Tibial nerve (tissue), 4 donors: ENCODE measurements at places on chromosomes 11 and 22. TPM values are rescaled to one million over a fixed set of nuclear protein-coding genes. Genes with fewer than 3 reads are reported as not detected.

The SLC6A5 gene
- total RNA-seq = not detected

The ART5 gene
- not detected for total RNA-seq

The OR52E8 gene
- total RNA-seq = not detected

The JAM3 gene
- 110 TPM for total RNA-seq

The MMP7 gene
- not detected for total RNA-seq

DNA sequence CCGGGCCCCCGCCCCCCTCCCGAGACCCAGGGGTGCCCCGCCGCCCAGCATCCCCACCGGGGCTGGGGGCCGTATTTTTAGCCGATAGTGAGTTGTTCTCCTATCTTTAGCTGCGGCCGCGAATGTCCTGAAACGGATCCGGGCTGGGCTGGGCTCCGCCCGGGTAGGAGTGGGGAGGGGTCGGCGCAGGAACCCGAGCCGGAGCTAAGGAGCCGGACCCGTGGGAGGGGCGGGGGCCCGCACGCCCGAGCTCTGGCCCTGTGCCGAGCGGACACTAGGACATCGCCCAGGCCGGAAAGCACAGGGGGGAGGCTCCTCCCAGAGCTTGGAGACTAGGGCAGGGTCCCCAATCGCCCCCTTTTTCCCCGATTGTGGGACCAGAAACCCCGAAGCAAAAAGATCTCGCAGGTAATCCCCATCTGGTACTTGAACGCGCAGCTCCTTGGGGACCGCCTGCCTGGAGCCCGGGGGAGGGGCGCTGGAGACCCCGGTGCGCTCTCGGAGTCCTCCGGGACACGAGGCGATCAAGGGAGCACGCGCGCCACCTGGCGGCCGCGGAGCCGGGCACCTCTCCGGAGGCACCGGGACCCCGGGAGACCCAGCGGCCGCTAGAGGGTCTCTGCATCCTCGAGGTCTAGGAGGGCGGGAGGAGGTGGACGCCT is 669 bp downstream of the CDC42EP2 start:
- peak; percentile 72 for DNase-seq

- DNase-seq = no peak
Observed at GRCh38 chr11:10542776-10543175, 1.8 kb upstream of the RNF141 start.

DNA sequence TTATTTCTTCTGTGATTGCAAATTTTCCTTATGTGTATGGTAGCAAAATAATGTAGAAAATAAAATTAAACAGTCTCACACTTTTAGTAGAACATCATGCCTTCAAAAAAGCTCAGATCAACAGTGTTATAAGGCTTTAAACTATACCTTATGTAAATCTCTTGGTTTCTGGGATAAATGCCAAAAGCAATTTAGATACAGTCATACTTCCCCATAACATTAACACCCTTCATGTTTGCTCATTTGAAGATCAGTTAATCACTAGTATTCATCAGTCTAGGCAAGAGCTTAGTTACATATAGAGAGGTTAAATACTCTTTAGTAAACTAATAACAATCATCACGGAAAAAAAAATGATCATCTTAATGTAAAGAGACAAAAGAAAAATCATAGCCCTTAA is 421.8 kb upstream of the ANO3 start:
- DNase-seq = no peak

DNA sequence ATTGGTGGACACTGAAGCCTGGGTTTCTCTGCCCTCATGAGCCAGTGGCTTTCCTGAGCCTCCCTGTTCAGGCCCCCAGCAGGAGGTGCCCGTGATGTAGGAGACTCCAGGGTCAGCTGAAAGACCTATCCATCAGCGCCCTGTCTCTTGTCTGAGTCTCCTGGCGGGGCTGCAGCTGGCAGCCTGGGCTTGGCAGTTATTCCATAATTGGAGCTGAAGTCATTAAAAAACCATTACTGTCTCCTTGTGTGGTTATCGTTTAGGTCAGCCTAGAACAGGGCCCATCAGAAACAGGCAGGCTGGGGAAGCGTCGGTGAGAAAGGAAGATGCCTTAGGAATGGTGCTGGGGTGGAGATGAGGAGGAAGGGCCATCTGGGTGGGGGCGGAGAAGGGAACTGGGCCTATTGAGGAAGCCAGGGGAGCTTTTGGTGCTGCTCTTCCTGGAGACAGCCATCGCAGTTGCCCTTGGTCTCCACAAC is 5.0 kb downstream of the TUB start:
- DNase-seq = no peak

- no peak for DNase-seq
Observed at GRCh38 chr11:19651653-19652052, 61.0 kb upstream of the NAV2 start.

DNA sequence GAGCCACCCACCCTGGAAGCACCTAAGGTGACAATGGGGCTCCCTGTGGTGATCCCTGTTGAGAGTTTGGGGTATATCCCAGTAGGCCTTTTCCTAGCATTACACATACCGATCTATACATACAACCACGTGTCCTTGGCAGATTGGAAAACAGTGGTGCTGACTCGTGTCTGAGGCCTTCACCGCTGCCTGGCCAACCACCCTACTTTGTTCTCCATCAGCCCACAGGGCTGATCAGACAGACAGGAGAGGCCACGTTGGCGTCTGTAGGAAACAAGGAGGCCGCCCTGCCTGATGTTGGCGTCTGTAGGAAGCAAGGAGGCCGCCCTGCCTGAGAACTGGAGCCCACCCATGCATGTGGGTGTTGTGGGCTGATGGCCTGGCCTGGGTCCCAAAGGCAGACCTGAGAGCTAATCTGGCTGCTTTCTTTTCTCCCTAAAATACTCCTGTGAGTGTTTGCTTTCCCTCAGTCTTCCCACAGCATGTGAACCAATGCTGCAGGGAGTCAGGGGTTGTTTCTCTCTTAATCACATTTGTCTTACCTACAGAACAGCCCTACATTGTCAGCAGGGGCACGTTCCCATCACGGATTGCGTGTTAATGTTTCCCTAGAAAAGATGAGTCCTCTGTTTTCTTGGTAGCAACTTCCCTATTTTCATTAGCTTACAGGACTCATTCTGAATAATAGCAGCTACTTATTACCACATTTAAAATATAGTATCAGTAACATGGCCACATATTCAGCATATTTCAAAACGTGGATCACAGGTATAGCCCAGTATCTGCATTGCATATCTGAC is 57.2 kb downstream of the SBF1 start:
- no peak for DNase-seq

GRCh38 chr22:48900626-48901025 is 927.0 kb downstream of the BRD1 start:
- no peak for DNase-seq

- DNase-seq = no peak
Observed at GRCh38 chr22:37703906-37704305, 7.1 kb downstream of the TRIOBP start.

DNA sequence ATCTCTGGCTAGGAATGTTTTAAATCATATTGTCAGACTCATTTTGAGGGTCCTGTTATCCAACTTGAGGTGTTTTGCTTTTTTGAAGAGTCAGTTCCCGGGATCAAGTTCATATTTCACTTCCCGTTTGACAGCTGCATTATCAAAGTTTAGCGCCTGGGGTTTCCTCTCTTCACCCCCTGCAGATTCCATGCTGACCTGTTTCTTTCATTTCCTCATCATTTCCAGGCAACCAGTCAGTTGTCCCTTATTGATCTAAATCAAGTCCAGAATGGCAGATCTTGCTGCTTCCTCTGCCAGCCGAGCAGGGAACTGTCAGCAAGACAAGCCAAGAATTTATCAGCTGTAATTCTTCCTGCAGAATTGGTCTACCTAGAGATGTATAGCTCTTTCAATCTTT is 197.6 kb upstream of the SYN3 start:
- DNase-seq = no peak

DNA sequence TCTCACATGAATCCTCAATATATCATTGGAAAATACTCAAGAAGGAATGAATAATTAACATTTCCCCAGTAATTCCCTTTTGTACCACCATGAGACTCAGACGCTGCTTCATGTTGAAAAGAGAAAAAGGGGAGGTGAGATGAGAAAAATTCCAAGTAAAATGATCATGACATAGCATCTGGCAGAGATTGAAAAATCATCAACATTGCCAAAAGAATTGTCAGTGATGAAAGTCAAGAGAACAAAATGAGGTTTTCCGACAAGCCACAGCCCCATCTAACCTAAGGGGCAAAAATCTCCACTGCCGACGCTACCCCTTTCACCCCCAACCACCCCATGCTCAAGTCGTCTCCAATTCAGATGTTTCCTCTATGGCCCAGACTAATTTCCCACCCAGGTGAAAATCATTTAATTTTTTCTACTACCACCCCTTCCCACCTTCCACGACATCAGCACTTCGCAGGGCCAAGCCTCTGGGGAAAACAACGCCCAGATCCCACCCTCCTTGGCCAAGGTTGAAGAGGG is 1.2 kb downstream of the RAB6A start:
- no peak for DNase-seq

DNA sequence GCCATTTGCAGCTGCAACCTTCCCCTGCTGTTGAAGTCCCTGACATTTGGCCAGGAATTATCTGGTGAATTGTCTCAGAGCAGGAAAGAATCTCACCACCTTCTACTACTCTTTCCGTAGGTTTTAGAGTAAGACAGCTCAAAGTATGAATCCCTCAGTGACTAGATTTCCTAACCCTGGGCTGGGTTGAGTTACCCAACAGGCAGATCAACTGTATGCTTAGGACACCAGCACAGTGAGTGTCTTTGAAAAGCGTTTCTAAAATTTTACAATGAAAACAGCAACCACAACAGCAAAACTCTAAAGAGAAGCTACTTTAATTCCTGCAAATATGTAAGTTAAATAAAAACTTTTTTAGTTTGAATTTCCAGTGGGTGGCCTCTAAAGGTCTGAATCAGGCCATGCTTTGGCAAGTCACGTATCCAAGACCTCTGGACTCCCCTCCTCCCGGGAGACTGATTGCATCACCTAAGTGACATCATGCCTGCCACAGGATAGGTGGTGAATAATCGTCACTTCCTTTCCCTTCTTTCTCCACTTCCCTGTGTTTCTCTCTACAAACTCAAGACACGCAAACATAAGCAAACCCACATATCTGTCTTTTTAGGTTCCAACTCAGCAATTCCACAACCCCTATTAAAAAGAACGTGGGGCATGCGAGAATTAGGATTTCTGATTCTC is 7.8 kb downstream of the OR8B12 start:
- DNase-seq = no peak

GRCh38 chr11:34343153-34343552 is 14.7 kb downstream of the ABTB2 start:
- no peak for DNase-seq

DNA sequence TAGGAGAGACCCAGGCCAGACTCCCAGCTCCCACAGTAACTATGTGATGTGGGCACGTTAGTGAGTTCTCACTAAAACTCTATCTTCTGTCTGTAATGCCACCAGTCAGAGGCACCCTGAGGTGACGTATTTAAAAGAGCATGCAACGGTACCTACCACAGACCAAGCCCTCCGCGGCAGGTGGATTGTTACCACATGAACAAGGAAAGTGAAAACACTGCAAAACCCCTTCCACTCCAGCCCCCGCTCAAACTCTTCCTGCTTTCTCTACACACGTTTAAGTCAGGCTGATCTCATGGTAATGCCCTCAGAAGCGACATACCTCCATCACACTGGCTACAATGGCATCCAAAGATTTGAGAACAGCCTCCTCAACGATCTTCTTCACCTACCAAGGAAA is 36.7 kb downstream of the SERPIND1 start:
- no peak for DNase-seq

DNA sequence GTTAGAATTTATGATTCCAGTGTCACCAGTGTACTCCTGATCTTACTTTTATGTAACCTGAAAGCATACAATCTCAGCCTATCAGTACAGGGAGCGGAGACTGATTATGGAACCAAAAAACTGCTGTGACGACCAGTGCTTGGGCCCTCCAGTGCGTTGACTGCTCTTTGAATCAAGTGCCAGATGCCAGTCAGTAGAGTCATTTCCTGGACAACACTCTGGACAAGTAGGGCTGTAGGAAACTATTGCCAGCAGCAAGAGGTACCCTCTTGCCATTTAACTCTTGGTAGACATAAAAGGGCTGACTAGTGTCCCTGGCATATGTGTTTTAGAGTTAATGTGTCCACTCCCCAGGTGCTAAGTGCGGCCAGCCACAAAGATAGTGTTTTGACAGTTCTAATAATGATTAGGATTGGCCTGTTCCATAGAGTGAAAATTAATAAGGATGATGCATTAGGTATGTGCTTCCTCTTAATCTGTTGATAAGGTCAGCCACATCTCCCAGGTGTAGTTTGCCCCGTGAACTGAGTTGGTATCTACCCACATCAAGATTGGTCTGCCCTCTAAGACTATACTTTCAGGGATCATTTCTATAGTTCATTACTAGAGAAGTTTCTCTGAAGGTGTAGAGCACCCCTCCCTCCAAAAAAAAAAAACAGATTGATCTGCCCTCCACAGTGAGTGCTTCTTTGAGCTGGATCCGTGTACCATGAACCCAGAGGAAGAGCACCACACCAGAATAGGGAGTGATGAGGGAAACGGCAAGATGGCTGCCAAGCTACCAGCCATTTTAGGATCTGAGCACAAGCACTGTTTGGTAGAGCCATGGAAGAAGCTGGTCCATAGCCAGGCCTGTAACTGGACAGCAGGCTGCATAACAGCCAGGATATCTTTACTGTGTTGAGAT is 20.7 kb upstream of the AIFM3 start:
- no peak for DNase-seq

DNA sequence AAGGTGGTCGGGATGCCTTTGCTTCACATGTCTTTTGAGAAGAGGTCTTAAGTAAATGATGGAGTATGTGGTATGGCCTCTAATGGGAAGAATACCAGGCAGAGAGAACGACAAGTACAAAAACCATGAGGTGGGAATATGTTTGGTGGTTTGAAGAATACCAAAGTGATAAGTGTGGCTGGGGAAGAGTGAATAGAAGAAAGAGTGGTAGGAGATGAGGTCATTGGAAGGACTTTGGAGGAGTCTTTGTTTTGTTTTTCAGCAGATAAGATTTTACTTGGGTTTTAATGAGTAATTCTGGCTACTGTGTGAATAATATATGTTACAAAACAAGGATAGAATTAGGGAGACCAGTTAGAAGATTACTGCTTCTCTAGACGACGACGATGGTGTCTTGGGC is 515.4 kb downstream of the RAB38 start:
- no peak for DNase-seq

DNA sequence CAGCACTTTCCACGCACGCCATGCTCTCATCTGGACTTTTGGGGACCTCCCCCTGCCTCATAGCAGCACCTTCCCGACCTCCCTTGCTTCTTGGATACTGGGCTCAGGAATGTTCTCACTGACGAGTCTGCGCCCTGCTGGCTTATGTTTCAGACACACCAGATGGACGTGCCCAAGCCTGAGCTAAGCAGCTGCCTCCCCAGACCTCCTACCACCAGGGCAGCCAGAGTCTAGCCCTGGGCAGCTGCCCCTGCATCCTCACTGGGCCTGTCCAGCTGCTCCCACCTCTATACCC is 13.2 kb upstream of the RGL4 start:
- DNase-seq = no peak
